ENCODE measurements at places on chromosomes 1 and 21.
A peak's percentile ranks its signal among the peaks of the same experiment; 100 is the strongest.

DNA sequence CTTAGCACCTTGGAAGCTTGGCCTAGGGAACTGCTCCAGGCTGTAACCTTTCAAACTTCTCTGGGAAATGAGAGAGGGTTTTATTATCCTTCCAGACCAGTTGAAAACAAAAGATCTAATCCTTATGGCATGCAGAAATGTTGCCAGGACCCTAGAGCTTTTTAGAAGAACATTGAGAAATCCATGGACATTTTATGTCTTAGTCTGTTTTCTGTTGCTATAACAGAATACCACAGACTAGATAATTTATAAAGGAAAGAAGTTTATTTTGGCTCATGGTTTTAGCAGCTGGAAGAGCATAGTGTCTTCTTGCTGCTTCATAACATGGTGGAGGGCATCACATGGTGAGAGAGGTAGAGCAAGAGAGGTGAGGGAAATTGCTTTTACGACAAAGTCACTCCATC, 25.8 kb downstream of the OSBPL9 start:
- DNase-seq, result peak; percentile 15

DNA sequence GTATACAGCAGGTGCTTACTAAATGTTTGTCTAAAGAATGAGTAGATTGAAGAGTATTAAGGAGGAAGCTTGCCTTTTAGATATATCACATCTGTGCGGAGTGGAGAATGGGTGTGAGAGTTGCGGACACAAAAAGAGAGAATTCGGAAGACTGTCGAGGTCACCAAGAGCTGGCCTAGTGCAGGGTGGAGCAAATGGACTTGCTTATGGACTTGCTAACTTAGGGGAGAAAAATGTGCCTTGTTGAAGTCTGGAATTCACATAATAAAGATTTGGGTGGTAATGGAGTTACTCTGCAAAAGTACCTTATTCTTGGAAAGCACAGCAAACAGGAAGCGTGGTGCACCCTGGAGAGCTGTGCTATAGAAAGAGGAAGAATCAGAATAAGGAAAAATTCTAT, 361.7 kb downstream of the PRDM2 start:
- DNase-seq, result no peak

DNA sequence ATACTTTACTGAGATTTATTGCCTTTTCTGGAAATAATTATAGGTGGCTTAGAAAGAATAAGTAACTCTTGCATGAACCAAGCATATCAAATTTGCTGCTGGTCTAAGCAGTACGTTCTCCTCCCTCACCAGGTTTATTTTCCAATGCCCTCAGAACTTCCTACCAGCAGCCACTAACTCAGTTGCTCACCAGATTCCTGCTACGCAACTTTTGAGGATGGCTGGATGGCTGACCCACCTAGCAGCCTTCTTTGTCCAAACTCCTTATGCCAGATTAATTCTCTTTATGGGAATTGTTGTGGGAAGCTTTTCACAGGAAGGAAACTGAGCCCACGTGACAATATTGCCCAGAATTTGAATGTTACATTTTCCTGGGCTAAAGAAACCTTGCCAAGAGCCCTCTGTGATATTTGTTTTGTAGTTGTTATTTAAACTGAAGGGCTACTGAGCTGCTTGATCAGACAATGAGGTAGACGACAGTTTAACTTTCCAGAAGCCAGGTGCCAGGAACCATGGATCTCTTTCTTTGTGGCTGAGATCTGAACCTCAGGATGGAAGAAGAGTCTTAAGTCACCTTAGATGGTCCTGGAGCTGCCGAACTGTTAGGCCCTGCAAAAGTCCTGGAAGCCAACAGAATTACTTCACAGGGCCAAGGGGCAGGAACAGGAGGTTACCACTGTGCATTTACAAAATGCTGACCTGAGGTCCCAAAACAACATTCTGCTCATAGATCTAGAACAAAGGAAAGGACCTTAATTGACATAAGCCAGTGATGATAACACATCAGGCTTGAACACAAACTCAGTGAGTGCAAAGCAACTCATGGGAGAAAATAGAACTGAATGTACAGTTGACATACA, 85.5 kb upstream of the ATP1A1 start:
- DNase-seq, result no peak

- DNase-seq, result no peak
Measured at GRCh38 chr1:27955076-27955475, 4.7 kb upstream of the XKR8 start.

GRCh38 chr21:41648591-41649031, 118.2 kb downstream of the RIPK4 start:
- no peak for DNase-seq

GRCh38 chr1:17795836-17796645, 40.9 kb downstream of the ACTL8 start:
- no peak for DNase-seq

DNA sequence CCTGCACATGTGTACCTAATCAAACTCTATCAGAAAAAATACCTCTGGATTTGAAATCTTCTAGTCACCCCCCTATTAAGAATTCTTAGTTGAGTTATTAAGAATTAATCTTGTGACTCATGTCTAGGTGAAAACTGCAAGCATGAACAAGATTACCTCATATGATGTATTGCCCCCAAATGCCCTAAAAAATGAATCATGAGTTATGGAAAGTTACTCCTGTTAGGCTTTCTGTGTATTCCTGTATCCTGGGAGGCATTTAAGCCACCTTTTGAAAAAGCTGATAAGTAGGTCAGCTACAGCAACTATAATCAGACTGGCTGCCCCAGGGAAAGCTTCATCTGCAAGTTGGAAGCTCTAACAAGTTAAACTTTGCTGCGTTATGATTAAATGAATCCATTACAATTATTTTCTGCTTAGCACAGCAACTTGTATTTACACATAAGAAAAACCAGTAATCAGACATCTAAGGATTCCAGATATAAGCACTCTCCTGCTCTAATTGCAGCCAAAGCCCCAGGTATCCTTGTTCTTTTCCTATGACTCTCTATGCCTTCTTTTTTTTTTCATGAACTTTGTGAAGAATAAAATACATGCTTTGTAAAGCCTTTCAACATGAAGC, 147.7 kb downstream of the NTPCR start:
- DNase-seq, result no peak

- no peak for DNase-seq
Measured at GRCh38 chr21:33892853-33893252, 22.8 kb downstream of the ATP5PO start.

- DNase-seq, result peak; percentile 82
Measured at GRCh38 chr1:15525050-15526020, 1.3 kb upstream of the DNAJC16 start.

GRCh38 chr1:117814856-117815797, 114.3 kb downstream of the GDAP2 start:
- DNase-seq, result no peak

DNA sequence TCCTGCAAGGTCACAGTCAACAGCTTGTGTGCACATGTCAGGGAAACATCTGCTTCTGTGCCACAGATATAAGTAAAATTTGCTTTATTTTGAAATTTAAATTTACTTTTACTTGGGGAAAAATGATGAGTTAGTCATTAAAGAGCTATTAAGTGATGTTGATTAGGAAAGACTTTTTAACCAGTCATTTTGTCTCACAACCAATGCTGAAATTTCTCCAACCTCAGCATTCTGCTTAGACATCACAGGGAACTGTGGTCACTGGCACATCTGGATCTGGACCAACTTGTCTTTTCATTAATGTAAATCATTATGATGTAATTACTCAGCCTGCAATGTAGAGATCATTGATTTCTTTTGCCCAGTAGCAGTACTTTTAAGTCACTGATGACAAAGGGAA, 301.0 kb downstream of the TTLL7 start:
- no peak for DNase-seq

GRCh38 chr1:116762781-116763115, 8.5 kb downstream of the CD2 start:
- no peak for DNase-seq

GRCh38 chr1:198496216-198497143, 44.0 kb downstream of the ATP6V1G3 start:
- no peak for DNase-seq

- no peak for DNase-seq
Measured at GRCh38 chr21:35113064-35113463, 64.0 kb upstream of the RUNX1 start.

GRCh38 chr1:160565564-160565963, 13.7 kb downstream of the CD84 start:
- DNase-seq, result no peak

- DNase-seq, result peak; percentile 14
Measured at GRCh38 chr1:7218210-7218832, 433.1 kb downstream of the CAMTA1 start.

- DNase-seq, result no peak
Measured at GRCh38 chr21:39523399-39523798, 71.6 kb downstream of the SH3BGR start.

GRCh38 chr1:198531891-198532290, 8.6 kb downstream of the ATP6V1G3 start:
- DNase-seq, result peak; percentile 15

- DNase-seq, result no peak
Measured at GRCh38 chr1:236654511-236654910, 31.8 kb upstream of the ACTN2 start.

DNA sequence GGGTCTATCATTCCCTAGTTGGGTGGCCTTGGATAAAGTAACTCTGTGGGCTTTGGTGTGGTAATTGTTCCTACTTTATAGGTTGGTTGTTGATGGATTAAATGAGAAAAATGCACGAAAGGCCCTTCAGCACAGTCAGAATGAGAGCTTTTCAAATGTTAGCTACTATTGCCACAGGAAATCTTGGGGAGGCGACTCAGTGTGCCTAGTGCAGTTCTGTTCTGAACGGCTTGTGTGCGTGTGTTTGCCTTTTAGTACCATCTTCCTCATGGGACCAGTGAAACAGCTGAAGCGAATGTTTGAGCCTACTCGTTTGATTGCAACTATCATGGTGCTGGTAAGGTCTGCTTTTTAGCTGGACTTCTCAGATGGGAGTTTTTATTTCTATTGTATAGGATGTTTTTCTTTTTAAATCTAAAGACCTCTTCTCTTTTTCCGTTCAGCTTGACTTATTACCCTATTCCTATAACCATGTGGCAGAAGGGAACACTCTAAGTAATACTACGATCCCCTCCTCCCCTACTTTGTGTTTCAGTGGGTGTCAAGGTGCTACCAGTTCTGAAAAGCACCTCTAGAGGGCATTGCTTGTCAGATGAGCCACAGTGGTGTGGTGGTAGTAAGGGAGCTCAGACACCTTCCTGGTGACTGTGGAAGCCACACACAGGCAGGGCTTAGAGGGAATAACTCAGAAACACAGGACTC, 9.2 kb downstream of the SFT2D2 start:
- DNase-seq, result peak; percentile 14

GRCh38 chr21:26965907-26966581, 844 bp downstream of the ADAMTS5 start:
- no peak for DNase-seq

DNA sequence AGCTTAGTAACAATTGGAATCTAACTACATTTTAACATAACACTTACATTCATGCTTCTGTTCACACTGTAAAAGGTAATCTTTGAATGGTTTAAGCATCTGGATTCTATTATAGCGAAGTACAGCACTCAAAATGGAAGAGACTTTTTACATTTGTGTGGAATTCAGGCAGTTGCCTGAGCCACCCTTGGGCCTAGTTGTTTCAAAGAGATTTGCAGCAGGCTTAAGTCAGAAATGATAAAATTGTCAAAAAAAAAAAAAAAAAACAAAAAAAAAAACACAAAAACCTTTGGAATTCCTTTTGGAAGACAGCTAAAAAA, 199.9 kb downstream of the LYPLAL1 start:
- DNase-seq, result no peak

GRCh38 chr1:48560577-48560976, 88.6 kb upstream of the SPATA6 start:
- no peak for DNase-seq

- DNase-seq, result no peak
Measured at GRCh38 chr1:147099192-147099591, 73.1 kb downstream of the PRKAB2 start.

GRCh38 chr1:69076631-69077030, 491.1 kb upstream of the LRRC7 start:
- DNase-seq, result no peak

DNA sequence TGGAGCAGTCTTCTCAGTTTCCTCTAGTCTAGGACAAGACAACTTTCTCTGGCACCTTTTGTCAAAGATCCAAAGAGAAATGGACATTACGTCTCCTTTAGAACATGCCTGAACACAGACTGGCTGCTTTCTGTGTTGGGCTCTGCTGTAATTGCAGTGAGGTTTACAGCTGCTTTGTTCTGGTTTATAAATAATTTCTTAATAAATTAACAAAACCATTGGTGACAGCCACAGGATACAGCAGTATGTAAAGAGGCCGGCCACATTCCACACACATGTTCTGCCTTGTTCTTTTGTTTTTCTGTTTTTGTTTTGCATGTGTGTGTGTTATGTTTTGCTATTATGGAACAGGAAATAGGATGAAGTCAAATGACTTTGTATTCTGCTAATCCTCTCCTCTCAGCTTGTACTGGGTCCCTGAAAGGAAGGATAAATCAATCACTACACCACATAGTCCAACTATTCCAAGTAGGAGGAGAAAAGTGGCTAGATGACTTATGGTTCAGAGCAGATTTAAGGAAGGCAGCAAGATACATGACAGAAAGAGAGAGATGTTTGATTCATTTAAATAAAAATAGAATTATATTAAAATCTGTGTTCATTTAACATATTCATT, 161.5 kb upstream of the ESRRG start:
- no peak for DNase-seq

GRCh38 chr1:99957818-99958217, 12.0 kb upstream of the SLC35A3 start:
- DNase-seq, result no peak

DNA sequence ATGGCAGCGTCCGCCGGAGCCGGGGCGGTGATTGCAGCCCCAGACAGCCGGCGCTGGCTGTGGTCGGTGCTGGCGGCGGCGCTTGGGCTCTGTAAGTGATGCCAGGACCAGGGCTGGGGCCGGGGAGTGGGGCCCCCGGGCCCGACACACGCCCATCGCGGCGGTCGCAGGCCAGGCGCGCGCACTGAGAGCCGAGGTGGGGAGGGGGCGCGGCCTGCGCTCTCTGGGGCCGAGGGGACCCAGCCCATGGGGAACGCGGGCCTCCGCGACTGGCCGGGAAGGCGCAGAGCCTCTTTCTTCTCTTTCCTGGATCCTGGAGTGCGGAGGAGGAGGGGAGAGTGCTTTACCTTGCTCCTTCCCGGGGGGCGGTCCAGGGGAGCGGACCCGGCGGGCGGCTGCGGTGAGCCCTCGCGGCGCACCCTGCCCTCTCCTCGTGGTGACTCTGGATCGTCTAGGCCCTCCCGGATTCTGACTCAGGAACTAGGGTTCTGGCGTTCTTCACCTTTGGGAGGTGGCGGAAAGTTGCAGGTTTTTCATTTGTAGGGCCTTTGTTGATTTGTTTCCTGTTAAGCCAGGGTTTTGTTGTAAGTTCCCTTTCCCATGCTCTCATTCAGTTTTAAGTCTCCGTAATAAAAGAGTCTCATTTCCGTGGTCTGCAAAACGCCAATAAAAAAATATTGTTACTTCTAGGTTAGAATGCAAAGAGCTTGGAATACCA, 529 bp downstream of the MPZL1 start:
- DNase-seq, result no peak
